HFFc6 (cell line): ENCODE measurements at places on chromosomes 6 and 20. TPM values are rescaled to one million over a fixed set of nuclear protein-coding genes. Genes with fewer than 3 reads are reported as not detected.

DNA sequence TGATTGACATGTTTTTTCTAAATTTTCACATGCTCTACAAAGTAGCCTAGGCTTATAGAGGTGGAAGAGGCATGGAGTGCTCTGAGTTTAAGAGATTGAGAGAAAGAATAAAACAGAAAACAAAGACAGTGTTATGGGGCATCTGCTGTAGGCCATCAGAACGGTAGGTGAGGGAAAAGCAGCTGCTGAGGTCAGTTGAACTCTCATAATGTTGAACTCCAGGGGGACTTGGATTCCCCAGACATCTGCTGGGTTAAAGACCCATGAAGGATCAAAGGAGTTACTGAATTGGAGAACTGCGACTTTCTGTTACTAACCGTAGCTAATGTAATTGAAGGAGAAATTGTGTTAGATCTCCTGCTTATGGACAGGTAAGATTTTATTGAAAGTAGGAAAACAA lies 333.9 kb downstream of the TFAP2B start:
- H3K27me3 ChIP-seq: no peaks in the 10 kb centered on the region; the same call in 1 of the 2 replicates
- H3K4me3 ChIP-seq: no peak overlapping the region
- no peaks in the 10 kb centered on the region for H3K36me3 ChIP-seq
- no peak for DNase-seq
- H3K4me1 ChIP-seq: no peaks in the 10 kb centered on the region

DNA sequence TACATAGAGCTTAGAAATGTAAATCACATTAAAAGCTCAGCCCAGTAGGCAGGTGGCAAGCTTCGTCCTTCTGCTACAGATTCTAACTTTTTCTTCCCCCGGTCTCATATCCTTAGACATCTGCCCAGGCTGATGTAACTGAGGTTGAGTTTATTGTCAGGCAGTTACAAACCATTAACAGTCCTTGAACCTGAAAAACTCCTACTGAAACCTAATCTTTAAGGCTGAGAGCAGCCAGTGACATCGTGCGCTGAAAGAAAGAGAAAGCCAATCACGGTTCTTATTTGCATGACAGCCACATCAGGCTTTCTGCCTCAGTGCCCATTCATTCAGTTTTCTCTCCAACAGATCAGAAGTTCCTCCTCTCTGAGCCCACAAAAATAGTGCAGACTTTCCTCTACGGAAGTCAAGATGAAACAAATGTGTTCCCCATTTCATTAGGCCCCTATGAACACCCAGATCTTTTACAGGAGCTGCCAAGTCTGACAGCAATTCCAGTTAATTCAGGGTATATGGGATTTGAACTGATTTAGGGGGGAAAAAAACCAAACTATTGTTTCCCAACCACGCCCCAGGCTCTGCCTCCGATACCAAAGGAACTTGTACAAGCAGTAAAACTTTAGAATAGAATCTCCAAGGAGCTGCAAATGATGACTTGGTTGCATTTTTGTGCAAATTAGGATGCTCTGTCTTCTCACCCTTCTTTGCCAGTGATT lies at the start of gene NHSL1:
TSS of gene NHSL1 (minus strand) at position 192 of the 716 bp plus-strand sequence. CDS start 204 bp downstream, outside the sequence.
- no peak for DNase-seq
- no peaks in the 10 kb centered on the region for H3K36me3 ChIP-seq
- no peak within 1 kb of the TSS for H3K4me3 ChIP-seq
- H3K27ac ChIP-seq: no peak within 1 kb of the TSS
- H3K4me1 ChIP-seq: peaks cover under 1% of the 10 kb centered on the region

GRCh38 chr6:52697903-52698302 lies 27.0 kb downstream of the TMEM14A start:
- no peak overlapping the region for H3K27ac ChIP-seq
- H3K27me3 ChIP-seq: peaks cover 7% of the 10 kb centered on the region
- H3K36me3 ChIP-seq: peaks cover 5% of the 10 kb centered on the region; the same call in 1 of the 2 replicates
- DNase-seq: no peak
- H3K4me3 ChIP-seq: no peak overlapping the region

DNA sequence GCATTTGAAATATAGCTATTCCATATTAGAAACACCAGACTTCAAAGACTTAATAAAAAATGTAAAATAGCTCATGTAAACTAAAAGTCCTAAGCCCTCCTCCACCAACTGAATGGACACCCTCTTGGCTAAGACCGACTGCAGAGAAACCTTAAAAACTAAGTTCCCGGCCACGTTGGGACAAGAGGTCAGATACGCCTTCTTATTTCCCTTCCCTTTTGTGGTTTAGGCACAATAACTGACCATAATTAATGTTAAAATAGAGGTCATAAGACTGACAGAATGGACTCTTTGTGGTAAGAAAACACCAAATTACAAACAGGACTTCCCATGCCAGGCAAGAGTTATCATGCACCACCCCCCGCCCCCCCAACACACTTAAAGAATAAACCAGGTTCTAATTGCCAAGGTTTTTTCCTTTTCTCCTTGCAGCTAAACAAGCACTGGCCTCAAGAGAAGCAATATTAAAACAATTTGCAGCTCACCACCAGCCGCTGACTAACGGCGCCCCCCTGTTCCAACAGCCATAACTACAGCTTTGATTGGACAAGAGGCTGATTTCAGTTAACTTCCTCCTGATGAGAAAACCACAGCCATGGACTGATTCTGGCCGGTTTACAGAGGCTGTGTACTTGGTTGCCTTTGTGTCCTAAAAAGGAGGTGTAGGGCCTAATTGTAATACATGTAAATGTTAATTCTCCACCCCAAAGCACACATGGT lies 10.7 kb upstream of the LAMP5 start:
- H3K4me3 ChIP-seq: no peak overlapping the region
- no peaks in the 10 kb centered on the region for H3K36me3 ChIP-seq
- H3K27me3 ChIP-seq: peaks cover 25% of the 10 kb centered on the region
- no peaks in the 10 kb centered on the region for H3K4me1 ChIP-seq
- no peak overlapping the region for H3K27ac ChIP-seq

- H3K27ac ChIP-seq: no peak overlapping the region
- no peaks in the 10 kb centered on the region for H3K27me3 ChIP-seq
- DNase-seq: no peak
Measured at GRCh38 chr6:47701363-47701762, 3.0 kb downstream of the ADGRF4 start.

GRCh38 chr6:20811109-20811761 lies 277.0 kb downstream of the CDKAL1 start:
- peaks cover 26% of the 10 kb centered on the region for H3K36me3 ChIP-seq
- H3K4me1 ChIP-seq: peaks cover 64% of the 10 kb centered on the region
- peak; percentile 92 for DNase-seq
- peak overlapping the region; percentile 97 for H3K27ac ChIP-seq
- no peaks in the 10 kb centered on the region for H3K27me3 ChIP-seq

GRCh38 chr6:97405818-97406409 lies 122.9 kb upstream of the MMS22L start:
- no peak for DNase-seq
- H3K4me1 ChIP-seq: peaks cover 8% of the 10 kb centered on the region
- H3K4me3 ChIP-seq: no peak overlapping the region

DNA sequence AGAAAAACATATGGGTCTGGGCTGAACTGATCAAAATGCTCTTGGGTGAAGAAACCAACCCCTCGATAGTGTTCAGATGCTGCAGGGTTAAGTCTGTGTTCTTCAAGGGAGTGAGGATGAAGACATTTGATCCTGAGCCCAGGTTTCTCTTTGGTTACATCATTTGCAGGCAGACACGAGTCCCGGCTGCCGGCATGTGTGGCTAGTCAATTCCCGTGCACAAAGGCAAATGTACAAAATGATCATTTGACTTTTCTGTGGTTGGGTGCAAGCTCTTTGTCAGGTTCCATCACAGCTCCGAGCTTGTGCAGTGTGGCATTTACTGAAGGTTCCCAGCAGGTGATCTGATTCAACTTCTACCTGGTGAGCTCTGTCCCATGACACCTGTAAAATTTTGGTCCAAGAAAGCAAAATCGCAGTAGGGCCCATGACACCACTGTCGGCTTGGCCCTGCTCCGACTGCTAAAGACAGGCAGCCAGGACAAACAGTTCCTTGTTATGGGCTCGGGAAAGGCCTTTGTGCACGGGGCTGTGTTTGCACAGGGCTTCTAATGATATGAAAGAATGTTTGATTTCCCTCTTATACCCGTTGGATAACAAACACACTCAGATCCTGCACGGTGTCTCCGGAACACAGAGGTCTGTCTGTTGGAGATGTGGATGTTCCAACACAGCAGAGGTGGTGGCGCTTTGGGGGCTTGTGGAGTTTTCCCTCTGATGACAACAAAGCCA lies 46.9 kb downstream of the GJA10 start:
- no peak overlapping the region for H3K4me3 ChIP-seq
- no peaks in the 10 kb centered on the region for H3K36me3 ChIP-seq
- H3K4me1 ChIP-seq: no peaks in the 10 kb centered on the region
- peaks cover 10% of the 10 kb centered on the region for H3K27me3 ChIP-seq
- no peak for DNase-seq

- no peak for DNase-seq
- H3K4me1 ChIP-seq: peaks cover 52% of the 10 kb centered on the region
- no peak overlapping the region for H3K4me3 ChIP-seq
Measured at GRCh38 chr6:38234934-38235682, 404.6 kb downstream of the BTBD9 start.

GRCh38 chr6:159473475-159474263 lies 219.4 kb downstream of the SOD2 start:
- no peak overlapping the region for H3K4me3 ChIP-seq
- peaks cover 8% of the 10 kb centered on the region for H3K27me3 ChIP-seq
- no peak for DNase-seq
- H3K36me3 ChIP-seq: no peaks in the 10 kb centered on the region

GRCh38 chr20:51380401-51381385 lies 161.8 kb downstream of the NFATC2 start:
- H3K27ac ChIP-seq: no peak overlapping the region
- no peak for DNase-seq
- peaks cover 36% of the 10 kb centered on the region for H3K4me1 ChIP-seq
- no peak overlapping the region for H3K4me3 ChIP-seq

GRCh38 chr20:8782804-8783203 lies 286.1 kb upstream of the PLCB4 start:
- H3K27me3 ChIP-seq: no peaks in the 10 kb centered on the region; the same call in none of the 2 replicates
- peaks cover 4% of the 10 kb centered on the region; the same call in 1 of the 2 replicates for H3K36me3 ChIP-seq

DNA sequence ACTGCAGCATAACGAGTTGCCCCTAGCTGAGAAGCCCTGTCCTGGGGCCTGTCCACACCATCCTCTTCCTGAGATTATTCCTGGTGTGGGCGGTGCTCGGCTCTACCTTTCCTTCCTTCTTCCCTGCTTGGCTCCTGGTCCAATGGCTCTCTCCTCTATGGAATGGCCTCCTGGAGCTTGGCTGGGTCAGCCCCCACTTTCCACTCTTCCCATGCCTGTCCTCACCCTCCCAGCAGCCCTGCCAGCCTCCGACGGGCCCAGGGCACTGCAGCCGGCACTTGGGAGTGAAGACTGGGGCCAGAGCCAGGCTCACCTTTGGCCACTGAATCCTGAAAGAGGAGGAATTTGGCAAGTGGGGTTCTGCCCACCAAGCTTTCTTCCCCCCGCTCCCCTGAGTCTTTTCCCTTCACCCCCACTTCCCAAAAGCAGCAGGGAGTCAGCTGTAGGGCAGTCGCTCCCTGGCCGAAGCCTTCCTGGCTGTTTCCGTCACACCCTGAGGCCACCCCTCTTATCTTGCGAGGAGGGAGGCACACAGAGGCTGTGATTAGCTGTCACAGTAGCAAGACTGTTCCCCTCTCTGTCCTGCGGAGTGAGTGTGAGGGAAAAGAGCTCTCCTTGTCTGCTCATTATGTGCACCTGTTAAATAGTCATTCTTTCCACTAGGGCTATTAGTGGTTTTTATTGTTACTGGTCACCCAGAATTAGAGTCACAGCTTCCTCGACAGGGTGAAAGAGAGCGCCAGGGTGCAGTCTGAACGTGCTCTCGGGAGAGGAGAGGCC lies 6.3 kb upstream of the CDSN start:
- H3K36me3 ChIP-seq: no peaks in the 10 kb centered on the region
- no peak overlapping the region for H3K4me3 ChIP-seq
- peaks cover 37% of the 10 kb centered on the region for H3K4me1 ChIP-seq
- peaks cover 7% of the 10 kb centered on the region for H3K27me3 ChIP-seq
- no peak for DNase-seq
- H3K27ac ChIP-seq: peak overlapping the region; percentile 39

DNA sequence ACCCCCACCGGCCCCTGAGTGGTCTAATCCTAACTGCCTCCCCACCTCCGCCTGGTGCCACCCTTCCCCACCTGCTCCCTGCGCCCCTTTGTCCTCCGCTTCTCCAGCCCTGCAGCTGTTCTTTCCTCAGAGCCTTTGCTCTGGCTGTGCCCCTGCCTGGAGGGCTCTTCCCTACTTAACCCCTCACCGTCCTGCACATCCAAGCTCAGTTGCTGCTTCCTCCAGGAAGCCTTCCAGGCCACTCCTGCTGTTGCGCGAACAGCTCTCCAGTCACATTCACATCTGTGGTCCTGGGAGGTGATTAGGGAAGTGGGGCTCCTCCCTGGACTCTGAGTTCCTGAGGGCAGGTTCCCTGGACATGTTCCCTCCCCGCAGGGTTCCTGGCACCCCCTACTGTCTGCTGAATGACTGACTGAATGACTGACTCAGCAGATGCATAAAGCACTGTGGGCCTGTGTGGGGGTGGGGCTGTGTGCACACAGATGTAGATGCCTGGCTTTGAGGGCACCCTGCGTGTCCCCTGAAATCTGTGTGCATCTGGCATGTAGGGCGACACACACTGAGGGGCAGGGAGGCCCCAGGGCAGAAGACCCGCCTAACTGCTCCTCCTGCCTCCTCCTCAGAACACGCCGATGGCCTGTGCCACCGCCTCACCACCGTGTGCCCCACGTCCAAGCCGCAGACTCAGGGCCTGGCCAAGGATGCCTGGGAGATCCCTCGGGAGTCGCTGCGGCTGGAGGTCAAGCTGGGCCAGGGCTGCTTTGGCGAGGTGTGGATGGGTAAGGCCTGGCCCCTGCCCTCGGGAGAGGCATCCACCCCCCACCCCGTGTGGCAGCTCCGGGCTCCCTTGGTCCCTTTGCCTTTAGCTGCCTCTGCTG lies 51.4 kb downstream of the SRC start:
- H3K36me3 ChIP-seq: no peaks in the 10 kb centered on the region
- no peak overlapping the region for H3K27ac ChIP-seq
- H3K4me1 ChIP-seq: peaks cover 6% of the 10 kb centered on the region; the same call in 1 of the 2 replicates
- DNase-seq: peak; percentile 24

DNA sequence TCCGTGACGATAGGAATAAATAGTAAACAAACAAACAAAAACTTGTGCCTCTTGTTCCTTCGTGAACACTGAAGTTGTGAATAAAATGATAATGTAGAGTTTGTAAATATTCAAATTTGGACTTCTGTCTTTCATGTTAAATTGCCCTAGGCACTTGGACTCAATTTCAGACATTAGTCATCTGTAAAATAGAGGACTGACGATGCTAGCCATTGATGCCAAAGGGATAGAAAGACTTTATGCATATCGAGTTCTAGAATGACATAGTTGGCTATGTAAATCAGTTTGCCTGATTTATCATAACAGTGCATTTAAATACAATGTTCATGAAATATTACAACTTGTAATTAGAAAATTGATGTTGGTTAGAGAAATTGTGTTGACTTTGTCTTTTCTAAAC lies 45.9 kb upstream of the FLRT3 start:
- no peak for DNase-seq
- no peak overlapping the region for H3K27ac ChIP-seq
- no peaks in the 10 kb centered on the region for H3K36me3 ChIP-seq

- no peaks in the 10 kb centered on the region for H3K4me1 ChIP-seq
- H3K36me3 ChIP-seq: no peaks in the 10 kb centered on the region
- no peak overlapping the region for H3K4me3 ChIP-seq
- no peak for DNase-seq
- no peak overlapping the region for H3K27ac ChIP-seq
- H3K27me3 ChIP-seq: peaks cover 5% of the 10 kb centered on the region
Measured at GRCh38 chr6:46642928-46643751, 9.5 kb downstream of the CYP39A1 start.

ME1 gene
- 27.0 to 37.1 TPM (median 32.7 TPM) in 3 replicates for total RNA-seq

ENPP4 gene
- 0.05 to 0.09 TPM in 2 of 3 replicates, not detected in the other for total RNA-seq

METTL24 gene
- not detected in 2 replicates for total RNA-seq

GSS gene
- 75.7 to 80.5 TPM (median 75.8 TPM) in 3 replicates for total RNA-seq

NUP43 gene
- 27.9 to 36.6 TPM (median 32.3 TPM) in 3 replicates for total RNA-seq

REM1 gene
- not detected in 3 replicates for total RNA-seq

BMP5 gene
- not detected in 3 replicates for total RNA-seq
